8988T (cell line): ENCODE measurements at places on chromosomes 5 and 9.

GRCh38 chr5:112604732-112605630 lies 132.7 kb upstream of the APC start:
- DNase-seq, result no peak

- no peak for DNase-seq
These were observed 47.9 kb downstream of the STOM start for GRCh38 chr9:121322037-121322736.

GRCh38 chr9:85630676-85631075 lies 111.1 kb downstream of the AGTPBP1 start:
- no peak for DNase-seq

GRCh38 chr9:38181232-38181631 lies 112.2 kb upstream of the SHB start:
- DNase-seq, result no peak

- DNase-seq, result no peak
These were observed 10.1 kb downstream of the PLIN2 start for GRCh38 chr9:19117039-19117716.
